ENCODE measurements at places on chromosomes 16 and 17.

GRCh38 chr16:30457256-30457655, 11.6 kb upstream of the SEPHS2 start:
- no peak for DNase-seq

DNA sequence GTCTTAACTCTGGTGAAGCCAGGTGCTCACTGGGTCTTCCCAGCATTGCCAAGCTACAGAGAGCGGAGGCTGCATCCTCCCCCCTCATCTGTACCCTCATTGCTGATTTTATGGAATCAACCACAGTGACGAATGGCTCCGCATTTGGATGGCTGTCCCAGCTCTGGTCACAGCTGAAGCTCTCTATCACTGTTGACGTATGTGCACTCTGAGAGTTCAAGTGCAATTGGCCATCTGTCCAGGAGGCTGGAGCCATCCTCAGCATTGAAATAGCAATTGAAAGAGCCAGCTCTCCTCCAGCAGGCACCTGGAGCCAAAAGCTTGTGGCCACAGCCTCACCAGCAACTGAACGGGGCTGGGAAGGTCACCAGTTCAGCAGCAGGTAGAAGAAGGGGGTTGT, 494.1 kb downstream of the TMEM114 start:
- DNase-seq, result no peak

- no peak for DNase-seq
Observed at GRCh38 chr17:67018471-67019434, 25.6 kb upstream of the CACNG1 start.

DNA sequence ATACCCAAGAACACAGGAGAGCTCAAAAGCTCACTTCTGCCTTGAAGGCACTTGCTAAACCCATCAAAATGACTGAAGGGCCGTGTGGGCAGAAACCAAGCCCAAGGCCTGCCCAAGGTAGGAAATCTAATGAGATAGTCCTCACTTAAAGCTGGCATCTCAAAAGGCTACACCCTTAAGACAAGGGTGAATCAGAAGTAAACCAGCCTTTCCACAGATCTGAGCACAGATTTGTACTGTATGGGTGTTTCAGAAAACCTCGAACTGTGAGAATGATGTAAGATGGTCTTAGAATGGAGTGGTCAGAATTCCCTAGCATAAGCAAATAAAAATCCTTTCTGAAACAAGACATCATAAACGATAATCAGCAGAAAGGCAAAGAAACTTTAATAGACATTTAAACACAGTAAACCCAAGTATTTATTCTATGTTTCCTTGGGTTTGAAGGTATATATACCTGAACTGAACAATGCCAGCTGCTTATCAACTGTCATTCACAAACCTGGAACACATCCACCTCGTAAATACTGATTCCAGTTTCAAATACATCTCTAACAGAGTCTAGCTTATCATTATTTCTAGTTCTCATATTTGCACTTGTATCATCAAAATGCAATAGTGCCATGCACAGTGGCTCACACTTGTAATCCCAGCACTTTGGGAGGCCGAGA, 37.8 kb downstream of the GLG1 start:
- peak; percentile 27 for DNase-seq

GRCh38 chr16:86244936-86245335, 265.4 kb upstream of the FOXF1 start:
- no peak for DNase-seq

- DNase-seq, result peak; percentile 76
Observed at GRCh38 chr17:43905985-43906852, 1.1 kb downstream of the MPP2 start.

GRCh38 chr17:42843358-42843934, 934 bp upstream of the AOC2 start:
- DNase-seq, result peak; percentile 82

- DNase-seq, result no peak
Observed at GRCh38 chr16:48497932-48498768, 111.8 kb downstream of the N4BP1 start.

GRCh38 chr16:58046054-58046881, 20.7 kb downstream of the MMP15 start:
- DNase-seq, result no peak

DNA sequence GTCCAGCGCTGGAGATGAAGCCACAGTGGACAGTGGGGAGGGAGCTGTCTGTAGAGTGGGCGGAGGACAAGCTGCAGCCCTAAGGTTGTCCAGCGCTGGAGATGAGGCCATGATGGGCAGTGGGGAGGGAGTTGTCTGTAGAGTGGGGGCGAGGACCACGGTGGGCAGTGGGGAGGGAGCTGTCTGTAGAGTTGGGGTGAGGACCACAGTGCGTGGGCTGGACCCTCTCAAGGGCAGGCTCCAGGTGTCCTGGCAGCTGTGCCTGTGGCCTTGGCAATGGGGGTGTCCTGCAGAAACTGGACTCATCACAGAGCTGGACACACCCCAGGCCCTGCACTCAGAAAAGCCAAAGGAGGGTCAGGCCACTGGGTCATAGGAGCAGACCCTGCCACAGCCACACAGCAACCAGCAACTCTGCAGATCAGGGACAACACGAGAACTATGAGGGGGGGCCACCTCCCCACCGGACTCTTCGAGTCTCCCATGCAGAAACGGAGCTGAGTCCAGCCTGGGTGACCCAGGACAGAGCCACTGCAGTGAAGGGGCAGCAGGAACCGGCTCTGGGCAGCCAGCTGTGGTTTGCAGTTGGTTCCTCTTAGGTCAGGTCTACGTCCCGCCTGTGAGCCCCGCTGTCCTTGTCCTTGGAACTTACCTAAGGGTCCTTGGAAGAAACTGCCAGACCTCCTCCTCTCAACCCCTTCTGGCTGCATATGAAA, 33.4 kb upstream of the CBFA2T3 start:
- DNase-seq, result no peak

Data from AG08396 (cell line).